CD4-positive, alpha-beta T cell treated with Interleukin-6 at 100 ng/mL for 8 hours (primary cell): ENCODE measurements at places on chromosomes 13 and 19.
A peak's percentile ranks its signal among the peaks of the same experiment; 100 is the strongest.

DNA sequence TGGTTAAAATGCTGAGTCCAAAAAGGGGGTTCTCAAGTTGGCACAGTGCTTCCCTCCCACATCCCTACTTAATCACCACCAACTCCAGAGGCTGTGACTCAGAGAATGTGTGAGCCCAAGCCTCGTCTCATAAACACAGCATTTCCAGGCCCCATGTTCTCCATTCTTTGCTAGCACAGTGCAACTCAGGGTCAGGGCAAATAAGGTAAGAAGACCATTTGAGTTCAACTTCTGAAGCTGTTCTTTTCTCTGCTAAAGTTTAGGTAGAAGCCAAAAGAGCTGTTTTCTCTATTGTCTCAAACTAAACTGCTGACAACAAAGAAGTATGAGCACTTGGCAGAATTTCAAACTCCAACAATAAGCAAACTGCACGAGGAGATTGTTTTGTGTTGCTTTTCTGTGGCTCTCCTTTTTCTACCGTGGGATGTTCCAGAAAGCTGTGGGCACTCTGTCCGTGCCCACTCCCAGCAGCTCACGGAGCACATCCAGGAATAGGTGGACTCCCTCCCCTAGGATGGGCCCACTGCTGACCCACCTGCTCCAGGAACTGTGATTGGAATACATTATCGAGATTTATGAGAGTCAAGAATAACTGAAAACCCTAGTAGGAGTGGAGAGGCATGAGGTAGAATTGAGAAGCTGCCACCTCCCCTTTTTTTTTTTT is 494.3 kb downstream of the COG6 start:
- no peak for DNase-seq

- no peak for DNase-seq
These were observed 8.9 kb downstream of the PIAS4 start for GRCh38 chr19:4016486-4016885.

DNA sequence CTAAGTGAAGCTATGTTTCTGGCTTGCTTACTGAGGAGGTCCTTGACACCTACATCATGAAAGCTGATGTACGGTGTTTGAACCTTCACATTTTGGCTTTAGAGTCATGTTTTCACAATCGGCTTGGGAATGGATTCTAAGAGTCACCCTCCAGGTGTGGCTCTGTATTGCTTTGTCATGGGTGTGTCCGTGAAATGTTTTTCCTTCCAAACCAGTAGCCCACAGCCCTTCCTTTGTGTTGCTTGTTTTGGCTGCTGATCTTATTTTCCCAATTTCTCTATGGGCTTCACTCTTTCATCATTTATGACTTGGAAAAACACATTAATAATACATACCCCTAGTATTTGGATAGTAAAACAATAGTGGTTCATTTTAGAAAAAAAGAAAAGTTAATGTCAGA is 240.6 kb downstream of the GGACT start:
- no peak for DNase-seq

DNA sequence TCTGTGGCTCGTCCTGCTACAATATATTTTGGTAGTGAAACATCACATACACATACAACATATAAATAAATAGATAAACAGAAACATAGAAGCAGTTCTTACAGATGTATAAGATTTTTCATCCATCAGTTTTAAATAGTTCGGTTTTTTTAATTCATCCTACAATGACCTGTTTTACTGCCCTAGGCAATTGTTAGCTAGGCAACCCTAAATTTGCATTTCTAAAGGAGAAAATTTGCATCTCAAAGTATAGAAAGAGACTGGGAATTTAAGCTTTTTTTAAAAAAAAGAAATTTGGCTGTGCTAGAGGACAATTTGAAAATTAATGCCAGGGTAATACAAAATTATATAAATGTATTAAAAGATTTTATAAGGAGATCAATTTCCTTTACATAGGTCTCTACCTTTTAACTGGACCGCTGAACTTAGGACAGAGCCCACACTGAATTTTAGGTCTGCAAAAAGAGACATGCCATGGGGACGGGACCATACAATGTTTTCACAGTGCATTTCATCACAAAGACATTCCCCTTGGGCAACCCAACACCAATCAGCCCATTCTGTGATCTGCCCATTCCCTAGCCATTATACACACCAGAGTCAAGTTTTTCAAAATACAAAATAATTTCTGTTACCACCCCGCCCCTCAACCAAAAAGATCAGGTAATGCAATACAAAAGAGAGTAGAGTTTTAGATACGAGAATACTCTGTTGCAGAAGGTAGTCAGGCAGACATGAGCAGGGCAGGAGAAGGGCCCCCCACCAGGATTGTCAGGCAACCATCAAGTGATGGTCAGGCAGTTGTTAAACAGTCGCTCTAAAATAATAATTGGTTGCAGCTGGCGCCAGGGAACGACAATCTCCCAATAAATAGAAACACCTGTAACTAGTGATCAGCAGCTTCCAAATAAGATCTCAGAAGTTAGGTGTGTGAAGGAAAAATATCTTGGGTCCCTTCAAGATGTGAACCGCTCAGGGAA is 299.7 kb upstream of the SGCG start:
- DNase-seq, result no peak

DNA sequence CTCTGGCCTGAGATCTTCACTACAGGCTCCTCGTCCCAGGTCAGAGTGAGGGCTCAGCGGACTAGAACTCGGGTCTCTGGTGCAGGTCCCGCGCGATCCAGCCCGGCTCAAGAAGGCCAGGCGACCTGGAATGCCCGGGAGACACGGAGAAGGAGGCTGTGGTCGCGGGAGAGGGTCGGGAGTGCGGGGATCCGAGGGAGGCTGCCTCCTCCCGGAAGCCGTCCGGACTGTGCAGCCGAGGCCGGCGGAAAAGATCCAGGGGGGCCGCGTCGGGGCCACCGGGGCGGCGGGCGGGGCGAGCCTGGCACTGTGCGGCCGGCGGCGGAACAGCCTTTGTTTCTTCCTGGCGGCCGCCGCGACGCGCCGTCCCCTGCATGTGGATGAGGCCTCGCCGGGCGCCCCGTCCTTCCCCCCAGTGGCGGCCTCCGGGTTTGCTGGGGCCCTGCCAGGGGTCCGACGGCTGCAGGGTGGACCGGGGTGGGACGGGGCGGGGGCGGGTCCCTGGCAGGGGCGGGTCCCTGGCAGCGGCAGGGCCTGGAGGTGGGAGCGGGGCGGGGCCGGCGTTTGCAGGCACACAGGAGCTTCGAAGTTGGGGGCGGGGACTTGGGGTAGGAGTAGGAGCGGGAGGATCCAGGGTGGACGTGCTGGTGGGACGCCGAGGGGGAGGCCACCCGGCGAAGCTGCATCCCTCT is 1.0 kb upstream of the SLC7A10 start:
- no peak for DNase-seq

- no peak for DNase-seq
These were observed 304.4 kb downstream of the DCLK1 start for GRCh38 chr13:35826626-35827254.

GRCh38 chr19:49113762-49114629 is at the start of gene LIN7B:
Gene LIN7B (plus strand): TSS chr19:49114370. CDS start chr19:49114405, 35 bp downstream.
- peak; percentile 64 for DNase-seq

GRCh38 chr13:99178636-99179035 is 22.0 kb upstream of the UBAC2 start:
- DNase-seq, result peak; percentile 18

GRCh38 chr19:55644842-55645511 is 1.5 kb downstream of the ZNF581 start:
- no peak for DNase-seq

DNA sequence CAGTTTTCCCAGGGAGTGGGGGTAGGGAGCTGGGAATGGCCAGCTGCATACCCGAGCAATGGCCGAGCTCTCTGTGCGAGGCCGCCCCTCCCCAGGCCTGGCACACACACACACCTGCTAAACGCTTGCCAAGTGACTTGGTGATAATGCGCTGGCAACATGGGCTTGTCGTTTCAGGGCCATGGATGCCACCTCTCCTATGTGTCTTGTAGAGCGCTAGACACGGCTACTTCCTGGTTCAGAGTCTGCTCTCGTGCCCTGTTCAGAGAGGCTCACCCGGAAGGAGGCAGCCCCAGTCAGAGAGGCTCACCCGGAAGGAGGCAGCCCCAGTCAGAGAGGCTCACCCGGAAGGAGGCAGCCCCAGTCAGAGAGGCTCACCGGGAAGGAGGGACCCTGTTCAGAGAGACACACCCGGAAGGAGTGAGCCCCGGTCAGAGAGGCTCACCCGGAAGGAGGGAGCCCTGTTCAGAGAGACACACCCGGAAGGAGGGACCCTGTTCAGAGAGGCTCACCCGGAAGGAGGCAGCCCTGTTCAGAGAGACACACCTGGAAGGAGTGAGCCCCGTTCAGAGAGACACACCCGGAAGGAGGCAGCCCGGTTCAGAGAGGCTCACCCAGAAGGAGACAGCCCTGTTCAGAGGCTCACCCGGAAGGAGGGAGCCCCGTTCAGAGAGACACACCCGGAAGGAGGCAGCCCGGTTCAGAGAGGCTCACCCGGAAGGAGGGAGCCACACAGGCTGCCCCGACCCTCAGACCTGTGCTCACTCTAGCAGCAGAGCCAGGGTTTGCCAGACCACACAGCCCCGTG is 4.2 kb downstream of the ADPRHL1 start:
- peak; percentile 37 for DNase-seq

- peak; percentile 47 for DNase-seq
These were observed 21.8 kb downstream of the NOSIP start for GRCh38 chr19:49558591-49558990.

DNA sequence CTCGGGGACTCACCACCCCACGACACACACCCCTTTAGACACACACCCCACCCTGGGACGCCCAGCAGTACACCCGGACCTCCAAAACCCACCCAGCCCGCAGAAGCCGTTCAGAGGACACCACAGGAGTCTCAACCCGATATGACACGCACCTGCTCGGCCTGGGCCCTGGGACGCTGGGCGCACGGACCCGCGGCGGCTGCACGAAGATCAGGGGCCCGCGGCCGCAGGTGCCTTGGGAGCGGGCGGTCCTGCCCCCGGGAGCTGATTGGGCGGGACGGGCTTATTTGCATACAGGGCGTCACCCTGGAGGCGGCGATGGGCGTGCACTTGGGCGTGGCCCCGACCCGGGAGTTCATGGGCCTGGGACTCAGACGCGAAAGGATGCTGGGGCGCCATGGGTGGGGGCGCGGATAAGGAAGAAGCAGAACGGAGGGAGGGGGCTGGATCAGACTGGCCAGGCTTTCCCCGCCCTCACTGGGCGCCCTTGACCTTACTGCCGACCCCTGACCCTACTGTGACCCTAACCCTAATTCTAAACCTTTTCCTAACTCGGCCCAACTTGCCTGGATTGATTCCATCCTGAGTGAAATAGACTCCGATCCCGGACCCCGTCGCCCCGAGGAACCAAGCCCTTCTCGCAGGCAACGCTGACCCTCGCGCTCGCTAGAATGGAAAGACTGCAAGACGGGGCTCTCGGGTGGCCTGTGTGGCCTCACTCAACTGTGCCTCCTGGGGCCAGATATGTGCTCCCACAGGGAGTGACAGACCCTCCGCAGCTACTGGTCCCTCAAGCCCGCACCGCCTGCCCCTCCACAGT is at the start of gene MEF2B:
Gene MEF2B (minus strand): TSS at position 211 of the 820 bp plus-strand sequence. CDS start 19,528 bp downstream, outside the sequence.
- peak; percentile 65 for DNase-seq

- DNase-seq, result no peak
These were observed 6.2 kb downstream of the SPRY2 start for GRCh38 chr13:80334597-80335260.

- DNase-seq, result no peak
These were observed 67.2 kb downstream of the HSPH1 start for GRCh38 chr13:31094331-31095015.

DNA sequence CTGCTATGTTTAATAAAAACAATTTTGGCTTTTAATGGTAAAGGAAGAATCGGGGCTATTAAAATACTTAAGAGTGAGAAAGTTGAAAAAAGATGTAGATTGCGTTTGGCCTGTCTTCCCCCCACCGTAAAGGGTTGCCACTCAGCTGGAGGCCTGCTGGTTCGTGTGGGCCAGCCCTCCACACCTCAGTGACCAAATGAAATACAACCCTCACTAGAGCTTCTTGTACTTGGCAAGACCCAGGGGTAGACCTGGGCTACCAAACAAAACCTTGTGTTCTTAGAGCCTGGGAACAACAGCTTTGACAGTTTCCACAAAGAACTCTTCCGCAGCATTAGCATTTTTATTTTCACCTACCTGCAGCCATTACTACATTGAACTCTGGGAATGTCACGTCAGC is 152.8 kb upstream of the PABPC3 start:
- DNase-seq, result no peak

DNA sequence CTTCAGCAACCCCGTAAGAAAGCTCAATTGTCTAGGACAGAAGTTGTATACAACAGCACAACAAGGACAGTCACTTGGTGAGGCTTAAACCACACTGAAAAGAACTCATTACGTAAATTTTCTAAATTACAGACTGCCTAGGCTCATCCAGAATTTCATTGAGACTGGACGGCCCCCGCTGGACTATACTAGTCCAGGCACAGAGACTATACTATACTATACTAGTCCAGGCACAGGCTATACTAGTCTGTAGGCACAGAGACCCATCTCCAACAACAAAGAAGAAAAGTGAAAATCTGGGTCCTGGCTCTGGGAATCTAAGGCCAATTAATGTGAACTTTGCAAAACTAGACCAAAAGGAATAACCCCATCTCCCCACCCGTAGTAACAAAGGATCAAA is 700 bp downstream of the ZNF816 start:
- DNase-seq, result no peak

DNA sequence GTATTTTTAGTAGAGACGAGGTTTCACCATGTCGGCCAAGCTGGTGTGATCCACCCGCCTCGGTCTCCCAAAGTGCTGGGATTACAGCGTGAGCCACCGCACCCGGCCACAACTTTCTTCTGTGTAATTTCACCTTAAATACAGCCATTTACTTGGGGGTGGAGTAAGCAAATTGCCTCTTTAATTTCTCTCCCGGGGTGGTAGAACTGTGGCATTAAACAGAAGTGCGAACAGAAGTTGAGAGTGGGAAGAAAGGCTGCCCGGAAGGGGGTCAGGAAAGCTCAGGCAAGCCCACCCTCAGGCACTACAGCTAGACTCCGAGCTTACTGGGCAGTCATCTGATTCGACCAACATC is 475 bp upstream of the DNAJC15 start:
- DNase-seq, result no peak

- DNase-seq, result no peak
These were observed 16.4 kb downstream of the MAB21L1 start for GRCh38 chr13:35460061-35460460.

- no peak for DNase-seq
These were observed 5.7 kb upstream of the SERPINE3 start for GRCh38 chr13:51333826-51334225.

- no peak for DNase-seq
These were observed 158.9 kb upstream of the SGCG start for GRCh38 chr13:23021906-23022305.

DNA sequence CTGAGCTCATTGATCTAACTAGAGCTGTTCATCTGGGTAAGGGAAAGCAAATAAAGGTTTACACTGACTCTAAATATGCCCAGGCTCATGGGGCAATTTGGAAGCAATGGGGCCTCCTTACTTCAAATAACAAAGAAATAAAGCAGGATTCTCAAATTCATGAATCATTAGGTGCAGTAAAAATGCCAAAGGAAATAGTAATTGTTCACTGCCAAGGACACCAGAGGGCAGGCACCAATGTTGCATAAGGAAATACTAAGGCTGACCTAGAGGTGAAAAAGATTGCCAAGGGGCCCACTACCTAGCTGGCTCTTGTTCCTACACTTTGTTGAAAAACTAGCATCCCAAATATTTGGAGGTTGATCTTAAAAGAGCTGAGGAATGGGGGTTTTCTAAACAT is 1686.7 kb upstream of the MIR17HG start:
- no peak for DNase-seq

GRCh38 chr13:61670384-61671161 is 254.9 kb upstream of the PCDH20 start:
- no peak for DNase-seq

- DNase-seq, result no peak
These were observed 159.5 kb downstream of the KDM4B start for GRCh38 chr19:5128251-5128935.

- DNase-seq, result no peak
These were observed 35.1 kb downstream of the MICU2 start for GRCh38 chr13:21568854-21569253.
